Coronary artery (tissue), 2 donors: ENCODE measurements at places on chromosomes 11 and 22.

DNA sequence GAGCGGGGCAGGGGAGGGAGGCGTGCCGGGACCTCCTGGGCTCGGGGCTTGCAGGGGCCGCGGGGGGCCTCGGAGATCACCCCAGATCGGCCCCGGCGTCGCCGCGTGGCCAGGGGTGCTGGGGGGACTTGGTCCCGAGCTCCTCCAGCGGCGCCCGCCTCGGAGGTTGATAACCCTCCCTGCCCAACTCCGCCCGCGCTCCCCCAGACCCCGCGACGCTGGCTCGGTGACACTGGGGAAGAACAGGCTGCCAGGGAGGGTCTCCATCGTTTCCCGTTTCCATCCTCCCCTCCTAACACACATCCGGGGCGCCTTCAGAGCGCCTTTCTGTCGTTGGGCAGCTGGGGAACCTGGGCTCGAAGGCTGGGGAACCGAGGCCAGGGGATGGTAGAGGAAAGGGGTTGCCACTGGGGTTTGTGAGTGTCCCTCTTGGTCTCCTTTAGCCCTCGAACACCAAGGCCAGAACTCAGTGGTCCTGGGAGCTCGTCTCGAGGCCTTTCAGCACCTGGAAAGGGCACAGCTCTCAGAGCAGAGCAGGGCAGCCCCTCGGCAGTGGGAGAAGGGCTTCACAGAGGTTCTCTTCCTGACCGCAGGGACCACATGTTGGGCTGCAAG lies 431 bp downstream of the SLC37A2 start:
- DNase-seq, result peak; percentile 73

- no peak for DNase-seq
Measured at GRCh38 chr11:29272019-29272654, 744.7 kb downstream of the KCNA4 start.

DNA sequence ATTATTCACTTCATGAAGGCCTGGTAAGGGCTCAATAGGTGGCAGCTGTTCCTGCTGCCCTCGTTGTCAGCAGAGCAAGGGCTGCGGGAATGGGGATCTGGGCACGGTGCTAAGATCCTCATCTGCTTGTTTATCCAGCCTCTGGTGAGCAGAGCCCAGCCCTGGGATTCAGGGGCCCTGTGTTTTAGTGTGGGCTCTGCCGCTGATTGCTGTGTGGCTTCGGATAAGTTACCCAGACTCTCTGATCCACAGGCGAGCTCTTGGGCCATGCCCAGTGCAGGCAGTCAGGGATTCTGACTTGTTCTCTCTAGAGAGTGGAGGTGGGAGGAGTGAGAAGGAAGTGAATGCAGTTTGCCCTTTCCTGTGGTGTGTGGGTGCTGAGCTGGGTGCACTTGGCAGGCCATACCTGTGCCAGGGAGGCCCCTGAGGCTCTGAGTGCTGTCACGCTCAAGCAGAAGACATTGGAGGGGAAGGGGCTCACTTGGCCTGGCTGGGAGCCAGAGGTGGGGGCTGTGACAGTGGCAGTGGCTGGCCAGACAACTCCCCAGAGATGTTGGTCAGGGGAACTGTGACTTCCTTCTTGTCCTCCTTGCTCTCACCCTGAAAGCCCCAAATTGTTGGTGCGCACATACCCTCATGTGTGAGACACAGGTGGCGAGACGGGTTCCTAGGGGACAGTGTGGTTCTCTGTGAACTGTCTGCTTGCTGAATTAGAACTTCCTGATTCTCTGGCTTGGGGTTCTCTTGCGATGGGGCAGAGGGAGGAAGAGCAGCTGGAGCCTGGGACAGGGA lies 43.7 kb downstream of the CD82 start:
- DNase-seq, result no peak

- peak; percentile 71 for DNase-seq
Measured at GRCh38 chr11:8022876-8023275, 35.7 kb downstream of the EIF3F start.

DNA sequence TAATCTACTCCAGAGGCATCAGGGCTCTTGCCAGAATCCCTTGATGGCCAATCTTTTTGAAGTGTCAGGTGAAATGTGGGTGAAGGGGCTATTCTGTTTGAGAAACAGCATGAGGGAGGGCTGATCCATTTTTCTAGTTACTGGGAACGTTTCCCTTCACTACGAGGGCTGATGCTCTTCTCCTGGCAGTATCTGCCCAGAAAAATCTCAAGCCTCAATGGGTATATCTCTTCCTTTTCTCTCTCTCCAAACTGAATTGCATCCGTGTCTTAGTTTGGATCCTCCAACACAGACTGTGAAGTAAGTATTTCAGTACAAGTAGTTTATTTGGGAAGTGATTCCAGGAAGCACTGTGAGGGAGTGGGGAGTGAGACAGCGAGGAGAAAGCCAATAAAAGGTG lies 113.0 kb upstream of the NAV2 start:
- DNase-seq, result peak; percentile 4

- DNase-seq, result no peak
Measured at GRCh38 chr11:65853246-65853979, 4.6 kb downstream of the CFL1 start.

DNA sequence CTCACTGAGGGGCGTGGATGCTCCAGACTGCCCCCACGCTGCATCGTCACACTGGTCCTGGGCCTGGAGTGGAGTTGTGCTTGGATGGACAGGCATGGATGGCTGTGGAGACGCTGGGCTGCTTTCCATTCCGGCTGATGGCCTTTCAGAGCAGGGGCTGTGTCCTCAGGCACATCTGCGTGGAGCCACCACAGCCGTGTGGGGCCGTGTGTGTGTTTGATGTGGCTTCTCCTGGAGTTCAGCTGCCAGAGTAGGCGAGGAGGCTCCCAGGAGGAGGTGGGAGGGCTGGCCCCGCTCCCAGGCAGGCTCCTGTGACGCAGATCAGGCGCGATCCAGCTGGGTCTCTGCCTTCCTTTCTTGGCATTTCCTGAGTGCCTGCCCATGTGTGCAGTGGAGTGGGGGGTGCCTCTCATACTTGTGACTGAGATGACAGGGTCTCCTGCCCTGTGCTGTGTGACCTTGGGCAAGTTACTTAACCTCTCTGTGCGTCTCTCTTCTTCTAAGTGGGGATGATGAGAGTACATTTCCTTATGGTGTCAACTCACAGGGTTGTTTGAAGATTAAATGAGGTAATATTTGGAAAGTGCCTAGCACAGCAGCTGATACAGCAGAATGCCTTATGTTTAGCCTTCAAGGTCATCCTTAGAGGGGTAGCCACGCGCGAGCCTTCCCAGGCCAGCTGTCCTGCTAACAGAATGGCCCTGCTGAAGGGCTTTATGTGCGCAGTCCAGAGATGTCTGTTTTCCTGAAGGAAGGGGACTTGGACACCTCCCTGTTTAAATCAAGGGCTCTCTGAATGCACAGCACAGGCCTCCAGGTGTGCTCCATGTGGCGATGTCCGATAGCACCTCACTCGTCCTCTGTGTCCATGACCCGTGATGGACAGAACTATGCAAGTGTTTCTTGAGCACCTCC lies 33.5 kb downstream of the GLB1L2 start:
- no peak for DNase-seq

DNA sequence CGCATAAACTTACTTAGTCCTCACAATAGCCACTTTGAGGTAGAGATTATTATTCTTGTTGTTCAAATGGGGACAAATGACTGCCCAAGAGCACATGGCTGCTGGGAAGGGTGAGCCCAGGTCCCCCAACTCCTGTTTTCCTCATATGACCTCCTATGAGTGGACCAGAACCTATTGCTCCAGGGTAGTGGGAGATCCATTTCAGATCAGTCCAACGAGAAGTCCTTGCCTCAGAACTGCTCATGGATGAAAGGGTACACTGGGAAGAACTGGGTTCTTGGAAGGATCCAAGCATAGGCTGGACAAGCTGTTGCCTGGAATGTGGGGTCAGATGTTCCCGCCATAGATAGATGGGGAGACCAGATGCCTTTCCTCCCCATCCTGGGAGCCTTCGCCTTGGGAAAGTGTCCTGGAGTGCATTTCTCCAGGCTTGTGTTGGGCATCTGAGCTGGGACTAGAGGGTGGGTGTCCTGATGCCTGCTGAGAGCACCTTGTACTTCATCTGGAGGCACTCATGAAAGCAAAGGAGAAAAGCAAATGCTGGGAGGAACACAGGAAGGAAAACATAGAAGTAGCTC lies 146.3 kb upstream of the B3GAT1 start:
- DNase-seq, result peak; percentile 45

- DNase-seq, result no peak
Measured at GRCh38 chr11:34197256-34197655, 91.8 kb downstream of the NAT10 start.

GRCh38 chr22:20123366-20124082 lies 6.5 kb upstream of the TRMT2A start:
- no peak for DNase-seq

DNA sequence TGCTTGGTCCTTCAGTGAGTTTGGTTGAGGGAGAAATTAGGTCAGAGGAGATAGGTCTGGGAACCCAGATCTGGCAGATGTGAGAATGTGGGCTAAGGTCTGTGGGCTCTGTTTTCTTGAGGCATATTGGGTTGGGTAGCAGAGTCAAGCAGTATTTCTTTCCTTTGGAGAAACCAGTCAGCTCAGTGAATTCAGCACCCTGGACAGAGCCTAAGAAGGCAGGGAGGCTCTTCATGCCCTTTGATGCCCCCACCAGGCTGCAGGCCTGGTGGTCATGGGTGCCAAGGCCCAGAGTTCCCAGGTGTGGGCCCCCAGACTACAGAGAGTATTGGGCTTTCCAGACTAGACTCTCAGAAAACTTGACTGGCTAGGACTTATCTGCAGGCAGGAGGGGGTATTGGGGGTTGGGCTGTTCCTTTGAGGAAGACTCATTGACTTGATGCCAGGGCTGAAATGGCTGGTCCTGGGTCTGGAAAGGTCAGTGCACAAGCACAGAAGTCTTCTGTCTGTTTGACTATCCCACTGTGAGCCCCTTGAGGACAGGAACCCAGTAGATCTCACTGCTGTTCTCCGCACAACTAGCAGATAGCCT lies 45.3 kb upstream of the NECTIN1 start:
- DNase-seq, result no peak

- DNase-seq, result no peak
Measured at GRCh38 chr22:17705546-17705945, 67.0 kb downstream of the BCL2L13 start.
